ENCODE measurements at places on chromosomes 5 and 9.

- DNase-seq = peak; percentile 38
Measured at GRCh38 chr5:15286650-15287049, 213.3 kb upstream of the FBXL7 start.

DNA sequence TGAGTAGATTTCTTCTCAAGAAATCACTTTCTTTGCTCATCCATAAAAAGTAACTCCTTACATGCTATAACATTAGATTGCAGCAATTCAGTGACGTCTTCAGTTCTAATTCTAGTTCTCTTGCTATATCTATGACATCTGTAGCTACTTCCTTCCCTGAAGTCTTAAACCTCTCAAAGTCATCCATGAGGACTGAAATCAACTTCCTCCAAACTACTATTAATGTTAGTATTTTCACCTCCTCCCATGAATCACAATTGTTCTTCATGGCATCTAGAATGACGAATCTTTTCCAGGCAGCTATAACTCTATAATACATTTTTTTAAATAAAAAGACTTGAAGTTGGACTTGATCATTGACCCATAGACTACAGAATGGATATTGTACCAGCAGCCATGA, 46.2 kb upstream of the PRRC1 start:
- no peak for DNase-seq

DNA sequence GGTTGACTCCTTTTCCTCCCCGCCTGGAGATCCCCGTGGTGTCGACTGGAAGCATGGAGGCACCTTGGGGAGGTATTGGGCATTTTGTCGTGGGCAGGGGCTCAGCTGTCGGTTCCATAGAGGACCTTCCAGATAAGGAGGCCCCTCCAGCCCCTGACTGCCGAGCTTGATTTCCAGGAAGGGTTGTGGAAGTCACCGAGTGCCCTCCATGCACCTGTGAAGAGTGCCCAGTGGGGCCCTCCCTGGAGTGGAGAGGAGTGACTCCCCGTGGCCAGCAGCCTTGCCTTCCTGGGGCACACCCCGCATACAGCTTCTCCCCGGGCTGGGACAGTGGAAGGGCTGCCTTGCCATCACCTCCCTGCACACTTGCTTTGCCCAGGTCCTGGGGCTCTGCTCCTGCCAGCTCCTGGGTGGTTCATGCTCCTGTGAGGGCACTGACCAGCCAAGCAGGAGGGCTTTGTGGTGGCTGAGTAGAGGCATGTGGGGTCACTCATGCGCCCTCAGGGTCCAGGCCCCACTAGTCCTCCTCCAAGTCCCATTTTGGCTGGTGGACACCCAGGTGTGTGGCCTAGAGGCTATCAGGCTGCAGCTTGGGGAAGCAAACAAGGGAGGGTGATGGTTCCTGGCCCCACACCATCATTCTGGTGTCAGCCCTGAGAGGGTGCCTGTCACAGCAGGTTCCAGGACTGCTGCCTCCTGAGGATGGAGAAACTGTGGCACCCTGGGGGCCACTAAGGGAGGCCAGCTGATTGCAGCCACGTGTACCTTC, 133.0 kb downstream of the WNK2 start:
- no peak for DNase-seq

DNA sequence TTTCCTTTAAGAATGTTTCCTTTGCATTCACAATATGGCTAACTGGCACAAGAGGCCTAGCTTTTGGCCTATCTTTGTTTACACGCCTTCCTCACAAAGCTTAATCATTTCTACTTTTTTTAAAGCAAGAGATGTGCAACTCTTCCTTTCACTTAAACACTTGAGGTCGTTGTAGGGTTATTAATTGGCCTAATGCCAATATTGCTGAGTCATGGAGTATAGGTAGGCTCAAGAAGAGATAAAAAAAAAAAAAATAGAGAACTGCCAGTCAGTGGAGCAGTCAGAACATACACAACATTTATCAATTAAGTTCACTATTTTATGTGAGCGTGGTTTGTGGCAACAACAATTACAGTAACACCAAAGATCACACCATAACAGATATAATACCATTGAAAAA, 5.9 kb downstream of the FKBP15 start:
- DNase-seq = peak; percentile 69

- no peak for DNase-seq
Measured at GRCh38 chr5:31987985-31988710, 186.0 kb downstream of the GOLPH3 start.

DNA sequence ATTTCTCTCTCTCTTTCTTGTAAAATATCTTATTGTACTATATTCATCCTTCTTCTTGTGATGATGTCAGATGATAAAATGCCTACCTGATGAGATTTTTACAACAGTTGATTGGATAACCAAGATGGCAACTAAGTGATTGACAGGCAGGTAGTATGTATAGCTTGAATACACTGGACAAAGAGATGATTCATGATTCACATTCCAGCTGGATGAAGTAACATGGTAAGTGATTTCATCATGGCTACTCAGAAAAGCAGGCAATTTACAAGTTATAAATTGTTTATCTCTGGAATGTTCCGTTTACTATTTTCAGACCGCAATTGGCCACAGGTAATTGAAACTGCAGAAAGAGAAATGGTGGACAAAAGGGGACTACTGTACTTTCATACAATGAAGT, 1471.7 kb upstream of the C9orf72 start:
- no peak for DNase-seq

DNA sequence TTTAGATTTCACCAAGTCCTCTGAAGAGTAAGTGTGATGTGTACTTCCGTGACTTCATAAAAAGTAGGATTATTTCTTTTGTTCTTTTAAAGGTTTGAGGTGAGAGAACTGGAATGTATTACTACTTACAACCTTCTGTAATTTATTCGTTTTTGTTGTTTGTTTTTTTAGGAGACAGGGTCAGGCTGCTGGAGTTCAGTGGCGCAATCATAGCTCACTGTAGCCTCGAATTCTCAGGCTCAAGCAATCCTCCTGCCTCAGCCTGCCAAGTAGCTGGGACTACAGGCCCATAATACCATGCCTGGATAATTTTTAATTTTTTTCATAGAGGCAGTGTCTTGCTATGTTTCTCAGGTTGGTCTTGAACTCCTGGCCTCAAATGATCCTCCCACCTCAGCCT, 68.3 kb upstream of the RETREG1 start:
- DNase-seq = no peak

- DNase-seq = no peak
Measured at GRCh38 chr5:96986450-96986849, 50.6 kb downstream of the LNPEP start.

DNA sequence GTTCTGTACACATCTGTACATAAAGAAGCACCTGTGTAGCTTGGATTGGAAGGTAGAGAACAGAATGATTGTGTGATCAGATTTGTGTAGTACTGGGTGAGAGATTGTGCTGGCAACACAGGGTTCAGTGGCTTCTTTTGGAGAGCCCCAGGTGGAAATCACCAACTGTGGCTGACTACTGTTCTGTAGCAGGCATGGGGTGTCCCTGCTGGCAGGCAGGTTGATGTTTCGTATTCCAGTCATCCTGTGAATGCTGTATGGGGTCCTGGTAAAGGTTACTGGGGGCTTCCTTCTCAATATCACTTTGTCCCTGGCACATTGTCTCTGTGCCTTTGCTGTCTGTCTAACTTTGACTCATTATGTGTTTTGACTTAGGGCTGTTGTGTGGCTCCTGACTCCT, 5.3 kb downstream of the ASPN start:
- DNase-seq = no peak

- DNase-seq = no peak
Measured at GRCh38 chr9:128099932-128100491, 27.5 kb downstream of the PTGES2 start.

DNA sequence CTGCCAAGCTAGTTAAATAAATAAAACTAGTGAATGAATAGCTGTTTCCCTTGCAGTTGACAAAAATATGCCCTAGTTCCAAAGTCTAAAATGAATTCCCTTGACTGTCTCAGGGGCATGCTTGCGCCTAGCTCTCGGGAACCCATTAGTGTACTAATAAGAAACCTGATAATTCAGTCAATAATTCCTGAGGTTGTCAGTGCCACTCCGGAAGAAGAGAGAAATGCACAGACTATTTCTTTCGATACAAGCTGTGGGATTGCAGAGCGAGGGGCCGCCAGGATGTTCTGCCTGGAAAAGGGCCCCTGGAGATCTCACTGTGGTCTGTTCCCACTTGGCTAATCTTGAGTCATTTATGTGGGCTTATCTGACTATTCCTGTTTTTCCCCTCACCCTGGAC, 56.4 kb upstream of the LARP1 start:
- DNase-seq = no peak

GRCh38 chr5:95638632-95639031, 7.9 kb upstream of the RFESD start:
- no peak for DNase-seq

GRCh38 chr5:55188656-55189540, 15.9 kb upstream of the CDC20B start:
- DNase-seq = no peak

- DNase-seq = no peak
Measured at GRCh38 chr9:8268881-8269280, 469.3 kb upstream of the DMAC1 start.

DNA sequence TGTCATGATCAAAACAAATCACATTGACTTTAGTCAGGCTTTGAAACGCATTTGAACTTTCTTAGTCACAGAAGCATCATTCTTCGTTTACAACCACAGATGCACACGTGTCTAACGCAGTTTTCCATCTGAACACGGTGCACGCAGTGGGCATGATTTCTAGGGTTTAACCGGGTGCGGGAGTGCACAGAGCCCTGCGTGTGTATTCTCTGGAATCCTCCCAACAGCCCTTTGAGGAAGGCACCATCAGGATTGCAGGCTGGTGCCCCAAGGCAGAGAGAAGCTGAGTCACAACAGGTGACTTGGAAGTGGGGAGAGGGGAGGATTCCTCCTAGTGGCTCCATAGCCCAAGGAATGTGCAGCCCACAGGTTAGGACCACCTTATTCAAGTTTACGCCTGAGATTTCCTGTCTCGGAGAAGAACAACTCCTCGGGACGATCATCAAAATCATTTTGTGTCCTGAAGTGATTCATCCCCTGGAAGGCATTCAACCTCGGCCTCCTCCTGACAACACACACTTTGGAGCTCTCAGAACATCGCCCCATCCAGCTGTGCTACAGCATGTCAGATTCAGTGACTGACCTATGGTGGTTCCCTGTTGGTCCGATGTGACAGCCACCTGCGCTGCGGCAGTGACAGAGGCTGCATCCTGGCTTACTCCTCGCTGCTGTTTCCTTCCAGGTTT, 13.1 kb downstream of the ROPN1L start:
- no peak for DNase-seq

DNA sequence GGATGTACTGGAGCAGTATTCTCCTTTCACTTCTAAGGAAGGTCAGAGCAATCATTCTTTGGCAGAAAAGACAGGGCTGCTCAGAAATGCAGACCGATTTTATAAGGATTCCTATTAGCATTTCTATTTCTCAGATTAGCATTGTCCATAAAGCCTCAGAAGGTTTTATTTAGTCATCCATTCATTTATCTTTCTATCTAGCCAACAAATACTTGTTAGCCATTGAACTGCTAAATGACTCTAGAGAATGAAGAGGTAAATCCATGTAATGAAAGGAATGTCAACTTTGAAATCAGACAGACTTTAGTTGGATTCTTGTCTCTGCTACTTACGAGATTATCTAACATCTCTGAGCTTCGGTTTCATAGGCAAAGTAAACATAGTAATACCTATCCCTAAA, 165.2 kb downstream of the SLC25A46 start:
- DNase-seq = no peak

DNA sequence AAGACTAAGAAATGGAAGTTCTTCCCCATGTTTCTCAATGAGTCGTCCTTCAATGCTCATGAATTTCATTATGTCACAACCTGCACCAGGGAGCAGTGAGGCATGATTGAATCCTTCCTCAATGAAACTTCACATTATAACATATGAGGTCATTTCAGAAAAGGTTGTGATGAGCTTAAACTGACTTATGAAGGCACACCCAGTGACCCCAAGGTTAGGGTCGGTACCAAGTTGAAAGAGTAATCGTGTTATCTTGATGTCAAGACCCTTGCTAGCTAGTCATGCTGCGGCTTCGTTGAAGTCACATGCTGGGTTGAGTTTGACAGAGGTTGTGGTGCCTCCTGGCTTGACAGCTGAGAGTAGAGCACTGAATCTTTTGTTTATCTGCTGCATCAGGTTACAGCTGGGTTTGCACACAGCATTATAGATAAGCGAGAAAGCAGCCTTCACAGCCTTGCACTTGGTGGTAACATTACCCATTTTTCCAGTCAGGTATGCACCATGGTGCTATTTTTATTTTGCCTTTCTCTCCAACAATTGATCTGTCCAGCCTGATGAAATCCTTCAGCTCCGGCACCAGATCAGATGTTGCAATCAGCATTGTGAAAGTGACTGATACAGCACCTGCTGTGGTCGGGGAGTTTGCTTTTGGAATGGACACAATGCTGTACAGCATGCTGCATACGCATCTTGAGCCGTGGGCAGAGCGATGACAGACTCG, 133.2 kb downstream of the ERCC6L2 start:
- no peak for DNase-seq

GRCh38 chr5:6583049-6583880, 49.6 kb downstream of the NSUN2 start:
- no peak for DNase-seq

DNA sequence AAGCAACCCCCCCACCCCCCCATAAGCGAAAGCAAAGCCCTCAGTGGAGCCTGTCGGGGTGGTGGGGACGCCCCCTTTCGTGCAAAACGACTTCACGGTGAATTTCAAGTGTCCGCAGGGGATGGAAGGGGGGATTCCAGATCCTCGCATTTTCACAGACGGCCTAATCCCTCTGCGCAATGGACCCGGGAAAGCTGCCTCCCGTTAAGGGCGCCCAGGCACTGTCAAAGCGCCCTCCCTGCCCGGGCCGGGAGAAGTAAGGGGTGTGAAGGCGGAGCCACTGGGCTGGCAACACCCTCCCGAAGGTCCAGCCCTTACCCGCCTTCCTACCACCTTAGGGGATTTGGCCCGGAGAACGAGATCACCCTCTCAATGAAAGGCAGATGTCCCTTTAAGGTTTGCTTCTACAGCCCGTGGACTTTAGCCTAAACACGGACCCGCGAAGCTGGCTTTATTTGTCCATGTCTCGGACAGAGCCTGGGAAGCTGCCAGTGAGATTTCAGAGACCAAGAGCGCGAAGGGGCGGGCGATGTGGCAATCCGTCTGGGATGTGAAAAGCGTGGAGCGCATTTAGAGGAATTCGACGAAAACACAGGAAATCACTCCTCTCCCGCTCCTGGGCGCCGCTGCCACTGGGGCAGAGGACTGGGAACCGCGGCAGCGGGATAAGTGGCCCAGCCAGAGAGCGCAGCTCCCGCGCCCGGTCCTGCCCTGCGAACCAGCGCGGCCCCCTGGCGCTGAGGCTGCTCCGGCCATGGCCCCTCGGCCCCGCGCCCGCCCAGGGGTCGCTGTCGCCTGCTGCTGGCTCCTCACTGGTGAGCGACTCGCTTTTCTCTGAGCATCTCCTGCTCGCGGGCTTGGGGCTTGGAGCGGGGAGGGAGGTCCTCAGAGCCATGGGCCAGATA, at the start of the genes ITGA1 and PELO:
Gene ITGA1, plus strand, starts transcription at position 317 of the 905 bp plus-strand sequence. Its CDS starts 438 bp downstream, at position 755.
Gene PELO, plus strand, starts transcription at position 317 of the 905 bp plus-strand sequence. CDS start 12,479 bp downstream, outside the sequence.
- peak; percentile 91 for DNase-seq

- no peak for DNase-seq
Measured at GRCh38 chr5:30502277-30502676, 691.2 kb upstream of the CDH6 start.

DNA sequence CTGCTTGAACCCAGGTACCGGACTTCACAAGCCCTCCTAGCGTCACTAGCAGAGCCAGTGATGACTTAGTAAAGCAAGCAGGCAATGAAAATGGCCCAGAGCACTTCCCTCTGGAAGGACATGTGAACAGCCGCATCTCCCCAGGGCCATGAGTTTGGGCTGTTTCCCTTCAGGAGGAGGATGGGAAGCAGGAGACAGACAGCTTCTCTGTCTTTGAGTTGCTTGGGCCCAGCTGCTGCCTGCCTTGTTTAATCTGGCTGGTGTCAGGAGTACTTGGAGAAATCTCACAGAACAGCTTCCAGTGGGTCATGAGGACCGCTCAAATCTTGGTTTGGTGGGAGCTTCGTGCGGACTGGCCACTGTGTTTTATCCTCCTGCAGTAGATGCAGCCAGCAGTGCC, 25.4 kb upstream of the WWC1 start:
- DNase-seq = no peak
